T-helper 2 cell (primary cell): ENCODE measurements at places on chromosomes 12 and 14.

DNA sequence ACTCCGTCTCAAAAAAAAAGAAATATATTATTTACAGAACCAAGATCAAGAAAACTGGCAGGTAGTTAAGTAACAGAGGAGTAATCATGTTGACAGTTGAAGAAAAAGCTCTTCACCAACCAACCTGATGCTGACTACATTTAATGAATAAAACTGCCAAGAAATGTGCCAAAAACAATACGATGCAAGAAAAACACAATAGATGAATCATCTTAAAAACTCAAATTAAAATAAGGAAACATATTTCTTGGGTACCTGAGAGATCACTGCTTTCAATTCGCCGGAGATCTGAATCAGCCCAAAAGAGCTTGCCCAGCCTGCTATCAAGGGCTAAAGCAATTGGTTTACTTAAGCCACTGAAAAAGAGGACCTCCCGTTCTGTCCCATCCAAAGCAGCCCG lies 76.4 kb downstream of the BCL2L14 start:
- DNase-seq, result no peak

DNA sequence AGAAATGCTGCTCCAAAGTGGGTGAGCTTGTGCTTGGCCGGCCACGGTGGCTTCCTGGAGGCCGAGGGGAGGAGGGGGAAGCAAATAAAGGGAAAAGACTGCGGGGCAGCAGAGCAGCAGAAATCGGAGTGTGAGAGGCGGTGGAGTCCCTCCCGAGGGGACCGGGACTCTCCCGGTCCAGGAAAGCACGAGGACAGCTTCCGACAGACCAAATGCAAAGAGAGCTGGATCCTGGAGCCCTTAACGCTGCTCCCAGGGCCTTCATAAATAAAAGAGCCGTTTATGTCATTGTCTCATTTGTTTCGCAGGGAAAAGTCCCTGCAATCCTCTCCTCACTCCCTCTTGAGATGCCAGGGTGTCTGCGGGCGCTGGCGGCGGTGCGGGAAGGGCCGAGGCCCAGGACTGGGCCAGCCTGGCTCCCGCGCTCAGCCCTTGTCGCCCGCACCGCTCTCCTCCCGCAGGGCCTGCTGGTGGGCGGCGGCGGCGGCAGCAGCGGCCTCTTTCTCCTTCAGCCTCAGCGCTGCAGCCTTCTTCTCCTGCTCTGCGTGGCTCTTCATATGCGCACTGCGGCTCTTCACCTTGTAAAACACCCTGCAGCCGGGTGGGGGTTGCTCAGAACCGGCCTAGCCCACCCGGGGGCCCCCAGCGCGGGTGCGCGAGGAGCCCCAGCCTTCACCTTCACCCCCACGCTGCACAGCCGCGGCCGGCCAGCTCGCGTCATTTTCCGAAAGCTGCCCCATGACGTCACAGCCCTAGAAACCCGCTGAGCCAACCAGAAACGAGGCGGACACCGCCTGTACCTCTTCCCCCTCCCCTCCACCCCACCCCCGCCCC lies 4.5 kb upstream of the PNMA1 start:
- DNase-seq, result no peak

- no peak for DNase-seq
Observed at GRCh38 chr12:27553941-27554340, 29.9 kb downstream of the PPFIBP1 start.

DNA sequence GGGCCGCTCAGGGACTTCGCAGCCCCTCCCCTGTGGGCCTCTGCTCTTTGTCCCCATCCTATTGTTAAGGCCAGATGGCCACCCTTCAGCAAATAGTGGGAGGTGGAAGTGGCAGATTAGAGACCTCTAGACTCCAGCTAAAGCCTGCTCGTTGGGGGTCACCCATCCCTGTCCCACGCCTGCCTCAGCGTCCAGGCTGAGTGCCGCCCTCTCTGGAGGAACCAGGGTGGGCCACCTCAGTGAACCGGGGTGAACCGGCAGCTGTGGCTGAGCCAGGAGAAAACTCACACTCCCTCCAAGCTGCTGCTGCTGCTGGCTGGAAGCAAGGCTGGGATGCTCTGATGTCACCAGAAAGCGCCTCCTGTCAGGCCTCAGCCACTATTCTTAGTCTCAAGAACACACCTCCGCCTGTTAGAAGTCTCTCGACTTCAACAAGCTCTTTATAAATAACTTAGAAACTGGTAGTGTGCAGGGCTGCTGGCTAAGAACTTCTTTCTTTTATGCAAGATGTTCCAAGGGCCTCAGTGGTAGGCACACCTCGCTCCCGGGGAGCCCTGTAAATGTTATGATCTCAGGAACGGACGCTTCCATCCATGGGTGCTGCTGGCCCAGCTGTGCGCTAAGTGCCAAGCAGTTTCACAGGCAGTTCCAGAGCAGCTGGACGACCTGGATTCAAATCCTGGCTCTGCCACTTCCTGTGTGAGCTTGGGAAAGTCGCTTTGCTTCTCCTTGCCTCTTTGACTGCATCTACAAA lies 19.8 kb upstream of the TESC start:
- no peak for DNase-seq

DNA sequence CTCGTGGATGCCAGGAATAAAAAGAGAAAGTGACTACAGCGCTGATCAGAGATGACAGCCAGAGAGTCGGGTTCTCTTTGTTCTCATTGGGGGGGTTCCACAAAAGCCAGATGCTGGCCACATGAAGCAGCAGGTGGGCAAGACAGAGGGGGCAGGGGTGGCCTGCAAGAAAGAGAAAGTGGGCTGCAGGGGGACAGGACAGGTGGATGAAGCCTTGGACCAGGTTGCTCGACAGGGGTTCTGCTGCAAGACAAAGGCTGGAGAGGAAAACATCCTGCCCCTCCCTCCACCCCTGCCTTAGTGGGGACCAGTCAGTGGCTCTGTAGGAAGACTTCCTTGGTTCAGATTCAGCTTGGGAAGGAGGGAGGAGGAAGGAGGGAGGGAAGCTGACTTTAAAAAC lies 126.2 kb downstream of the KSR2 start:
- no peak for DNase-seq

- no peak for DNase-seq
Observed at GRCh38 chr12:83676781-83677295, 990.1 kb downstream of the TMTC2 start.

DNA sequence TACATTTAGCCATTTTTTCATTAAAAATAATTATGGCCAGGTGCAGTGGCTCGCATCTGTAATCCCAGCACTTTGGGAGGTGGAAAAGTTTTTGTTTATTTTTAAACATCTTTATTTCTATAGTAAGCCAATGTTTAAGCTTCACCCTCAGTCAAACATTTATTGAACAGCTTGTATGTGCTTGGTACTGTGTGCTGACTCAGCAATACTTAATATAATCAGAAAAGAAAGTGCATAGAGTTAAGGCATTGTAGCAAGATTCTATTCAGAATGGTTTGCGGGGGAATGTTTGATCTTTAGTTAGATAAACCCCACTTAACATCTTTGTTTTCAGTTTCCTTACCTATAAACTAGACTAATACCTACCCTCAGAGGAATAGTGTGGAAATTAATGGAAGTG lies 11.1 kb downstream of the ACTR6 start:
- no peak for DNase-seq

DNA sequence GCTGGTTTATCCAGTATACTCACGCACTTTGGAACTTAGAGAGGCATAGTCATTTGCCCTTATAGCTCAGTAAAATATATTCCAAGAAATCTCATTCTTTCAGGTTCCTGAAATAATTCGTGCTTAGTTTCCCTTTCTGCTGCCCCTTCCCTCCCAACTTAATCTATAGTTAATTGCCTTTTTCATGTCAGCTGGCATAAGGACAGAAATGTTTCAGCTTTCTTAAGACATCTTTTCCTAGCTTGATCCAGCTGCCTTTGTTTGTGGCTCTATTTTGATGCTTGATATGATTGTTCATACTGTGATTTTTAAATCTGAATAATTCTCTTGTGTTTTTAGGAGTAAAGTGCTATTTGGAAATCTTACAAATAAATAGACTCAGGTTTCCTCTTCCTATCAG lies 120.0 kb upstream of the SEL1L start:
- DNase-seq, result no peak

DNA sequence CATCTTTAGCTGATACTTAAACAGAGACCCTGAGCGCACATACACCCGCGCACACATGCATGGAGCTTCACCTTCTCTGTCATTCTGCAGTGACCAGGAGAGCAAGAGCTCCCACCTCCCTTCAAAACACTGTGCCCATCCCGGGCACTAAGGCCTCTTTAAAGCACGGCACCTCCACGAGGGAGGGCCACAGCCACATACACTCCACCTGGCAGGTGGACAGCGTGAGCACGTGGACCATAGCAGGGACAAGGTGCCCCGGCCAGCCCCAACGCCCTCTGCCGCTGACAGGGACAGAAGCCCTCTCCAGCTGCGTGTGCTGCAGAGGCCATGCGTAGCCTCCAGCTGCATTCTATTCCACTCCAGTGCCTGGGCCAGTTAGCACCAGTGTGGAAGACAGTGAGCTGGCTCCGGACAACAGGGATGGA lies 5.4 kb downstream of the GAPDH start:
- no peak for DNase-seq

DNA sequence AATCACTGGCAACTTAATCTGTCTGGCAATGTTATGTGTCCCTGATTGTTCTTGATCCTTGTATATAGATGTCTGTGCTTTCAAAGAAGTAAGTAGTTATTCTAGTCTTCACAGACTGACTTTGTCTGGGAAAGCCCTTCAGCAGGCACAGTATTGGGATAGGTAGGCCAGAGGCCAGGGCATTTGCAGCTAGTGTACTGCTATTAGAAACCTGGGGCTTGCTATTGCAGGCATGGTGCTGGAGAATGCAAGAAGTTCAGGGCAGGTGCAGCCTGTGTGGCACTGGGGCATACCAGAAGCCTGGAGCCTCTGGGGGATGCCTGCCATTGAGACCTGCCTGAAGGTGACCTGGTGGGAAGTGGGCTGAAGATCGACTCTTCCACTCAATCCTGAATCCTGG lies 96.3 kb downstream of the TMTC3 start:
- no peak for DNase-seq

GRCh38 chr12:104222976-104223375 lies 7.4 kb downstream of the TXNRD1 start:
- no peak for DNase-seq

DNA sequence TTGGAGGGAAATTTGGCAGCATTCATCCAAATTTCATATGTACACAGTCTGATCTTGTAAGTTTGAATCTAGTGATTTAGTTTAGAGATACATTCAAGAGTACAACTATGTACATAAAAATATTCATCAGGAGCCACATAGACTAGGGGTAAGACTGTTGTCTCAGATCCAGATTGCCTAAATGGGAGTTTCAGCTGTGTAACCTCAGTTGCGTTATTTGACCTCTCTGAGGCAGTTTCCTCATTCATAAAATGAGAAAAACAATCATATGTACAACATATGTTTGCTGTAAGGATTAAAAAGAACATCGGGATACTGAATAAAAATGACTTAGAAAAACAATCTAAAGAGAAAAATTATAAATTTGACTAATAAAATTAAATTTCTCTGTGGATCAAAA lies 577.5 kb downstream of the RPL10L start:
- DNase-seq, result no peak

GRCh38 chr14:23653051-23653450 lies 16.9 kb downstream of the DHRS2 start:
- DNase-seq, result no peak

DNA sequence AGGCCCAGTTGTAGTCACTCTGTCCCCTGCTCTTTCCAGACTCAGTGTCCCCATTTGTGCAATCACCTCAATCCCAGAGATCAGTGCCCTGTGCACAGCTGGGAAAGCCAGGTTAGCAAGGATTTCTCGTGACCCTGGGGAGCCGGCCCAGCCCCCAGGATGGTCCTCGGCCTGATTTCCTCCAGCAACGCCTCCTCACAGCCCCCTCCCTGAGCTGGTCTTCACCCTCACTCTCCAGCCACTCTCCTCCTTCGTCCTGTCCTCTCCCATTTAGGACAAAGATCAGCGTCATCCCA lies 194.8 kb upstream of the C14orf180 start:
- DNase-seq, result no peak

DNA sequence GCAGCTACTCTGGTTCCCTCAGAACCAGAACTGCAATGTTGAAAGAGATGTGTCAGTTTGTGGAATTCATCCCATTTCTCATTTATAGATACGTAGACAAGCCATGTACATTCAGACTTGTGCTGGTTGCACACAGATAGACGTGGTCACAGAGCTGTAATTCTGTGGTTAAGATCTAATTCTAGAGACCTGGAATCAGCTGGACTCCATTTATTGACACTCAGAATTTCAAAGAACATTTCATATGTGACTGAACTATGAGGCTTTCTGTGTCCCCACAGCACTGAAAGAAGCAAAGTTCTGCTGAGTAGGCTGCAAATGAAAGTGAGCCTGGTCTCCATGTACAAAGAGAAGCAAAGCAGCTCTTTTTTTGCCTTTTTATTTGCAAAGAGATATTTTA lies 220.2 kb upstream of the NAV3 start:
- DNase-seq, result no peak

DNA sequence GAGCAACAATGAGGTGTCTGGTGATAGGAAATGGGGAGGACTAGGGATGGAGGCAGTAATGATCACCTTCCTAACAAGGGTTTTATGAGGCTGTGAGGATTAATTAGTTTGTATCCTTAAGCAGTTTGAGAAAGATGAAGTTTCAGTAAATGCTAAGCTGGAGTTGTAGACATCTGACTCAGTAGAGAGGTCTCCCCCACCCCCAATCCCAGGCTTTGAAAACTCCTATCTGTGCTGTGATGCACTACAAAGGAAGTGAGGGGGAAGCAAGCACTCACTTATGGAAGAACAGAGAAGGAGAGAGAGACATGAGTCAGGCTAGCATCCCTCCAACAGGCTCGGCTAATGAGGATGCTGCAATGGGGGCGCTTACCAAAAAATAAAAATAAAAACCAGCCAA lies 5.5 kb upstream of the BCL11B start:
- DNase-seq, result no peak

GRCh38 chr12:117727301-117727700 lies 241.5 kb downstream of the KSR2 start:
- no peak for DNase-seq

GRCh38 chr14:74511966-74512830 lies 18.6 kb downstream of the ISCA2 start:
- DNase-seq, result no peak

DNA sequence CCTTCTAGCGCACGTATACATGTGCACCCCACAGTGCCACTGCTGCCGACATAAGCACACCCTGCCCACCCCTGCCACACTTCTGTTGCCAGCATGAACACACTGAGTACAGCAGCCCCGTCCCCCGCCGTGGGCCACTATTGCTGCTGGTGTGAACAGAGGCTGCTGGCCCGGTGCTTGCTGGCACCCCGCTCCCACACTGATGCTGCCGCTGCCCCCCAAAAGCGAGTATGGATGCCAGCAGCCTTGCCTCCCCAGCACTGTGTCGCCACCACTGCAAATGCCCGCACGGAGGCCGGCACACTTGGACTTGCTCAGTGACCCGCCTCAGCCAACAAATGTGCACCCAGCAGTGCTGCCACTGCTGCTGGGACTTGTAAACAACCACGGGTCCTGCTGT lies 872.4 kb upstream of the ATXN7L3B start:
- no peak for DNase-seq

GRCh38 chr12:50287271-50287670 lies 4.0 kb upstream of the LIMA1 start:
- DNase-seq, result no peak
